ENCODE measurements at places on chromosomes 1 and 21.

- no peak for DNase-seq
Observed at GRCh38 chr1:45499415-45499769, 481 bp downstream of the CCDC163 start.

DNA sequence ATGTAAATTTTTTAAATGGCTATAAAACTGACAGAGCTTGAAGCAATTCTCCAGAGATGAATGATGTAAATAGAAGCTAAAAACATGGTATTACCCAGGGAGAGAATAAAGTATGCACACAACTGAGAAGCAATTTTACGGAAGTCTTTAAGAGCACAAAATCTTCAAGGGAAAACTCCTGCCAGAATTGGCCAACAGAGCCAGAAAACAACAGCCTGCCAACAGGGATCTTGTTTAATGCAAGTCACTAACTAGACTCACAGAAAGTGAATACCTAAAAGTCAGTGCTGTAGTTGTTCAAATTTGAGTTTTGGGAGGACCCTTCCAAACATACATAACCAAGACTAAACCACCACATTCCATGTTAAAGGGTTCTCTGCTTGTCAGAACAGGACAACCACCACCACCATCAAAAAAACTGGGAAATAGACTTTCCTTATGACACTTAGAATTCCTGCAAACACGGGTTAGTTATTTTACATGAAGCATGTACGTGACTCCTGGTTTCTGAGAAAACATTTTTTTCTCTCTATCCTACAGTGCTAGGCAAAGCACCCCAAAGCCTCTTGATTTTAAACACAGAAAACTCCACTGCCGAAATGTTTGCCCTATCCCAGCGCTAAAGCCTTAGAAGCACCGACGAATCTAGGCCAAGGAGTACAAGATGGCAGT lies 1.6 kb downstream of the EPS15 start:
- DNase-seq, result no peak

- DNase-seq, result peak; percentile 88
Observed at GRCh38 chr1:214551436-214552173, at the start of gene PTPN14. Gene PTPN14 (minus strand): TSS chr1:214551602. CDS start chr1:214464803, 86,799 bp downstream.

DNA sequence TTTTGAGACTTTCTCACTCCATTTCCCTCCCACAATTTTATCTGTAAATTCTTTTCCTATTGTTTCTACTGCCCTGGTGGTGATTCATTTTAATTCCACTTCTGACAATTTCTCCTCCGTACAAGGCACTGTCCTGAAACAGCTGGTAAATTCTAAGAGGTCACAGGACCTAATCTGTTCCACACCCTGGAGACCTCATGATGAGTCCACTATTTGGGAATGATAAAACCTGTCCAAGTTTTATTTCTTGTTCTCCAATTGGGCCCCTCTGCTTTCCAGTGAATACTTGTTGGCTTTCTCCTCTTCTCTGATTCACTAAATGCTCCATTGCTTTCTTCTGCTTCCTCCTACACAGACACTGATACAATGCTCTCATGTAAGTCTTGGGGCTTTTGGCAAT lies 343.1 kb upstream of the DUSP10 start:
- no peak for DNase-seq

DNA sequence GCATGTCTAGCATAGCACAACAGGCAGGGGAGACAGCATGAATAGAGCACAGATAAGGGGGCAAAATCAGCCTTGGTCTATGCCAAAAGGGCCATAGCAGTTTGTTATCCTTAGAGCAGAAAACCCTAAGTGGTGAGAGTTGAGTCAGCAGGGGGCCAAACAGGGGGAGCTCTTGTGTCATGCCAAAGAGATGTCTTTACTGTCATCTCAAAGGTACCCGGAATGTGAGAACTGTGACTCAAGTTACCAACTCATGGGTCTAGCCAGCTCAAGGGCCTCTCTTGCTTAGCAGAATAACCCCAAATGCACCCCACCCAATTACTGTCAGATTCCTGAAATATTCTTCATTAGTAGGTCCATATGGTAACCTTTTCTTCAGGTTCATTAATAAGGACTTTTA lies 45.9 kb upstream of the NRDC start:
- DNase-seq, result no peak

DNA sequence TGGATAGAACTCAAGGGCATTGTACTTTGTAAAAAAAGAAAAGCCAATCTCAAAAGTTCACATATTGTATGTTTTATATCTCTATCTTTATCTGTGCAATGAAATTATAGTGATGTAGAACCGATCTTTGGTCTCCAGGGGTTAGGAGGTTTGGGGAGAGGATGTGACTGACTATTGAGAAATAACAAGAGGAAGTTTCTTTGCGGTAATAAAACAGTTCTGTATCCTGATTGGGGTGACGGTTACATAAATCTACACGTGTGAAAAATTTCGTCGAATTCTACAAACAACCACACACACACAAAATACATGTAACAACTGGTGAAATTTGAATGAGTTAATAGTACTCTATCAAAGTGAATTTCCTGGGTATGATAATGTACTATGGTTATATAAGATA lies 10.6 kb upstream of the OR2T33 start:
- DNase-seq, result no peak

- no peak for DNase-seq
Observed at GRCh38 chr1:179816196-179816960, 61.2 kb downstream of the TOR1AIP2 start.

GRCh38 chr1:52795464-52795863 lies 47.1 kb upstream of the ZYG11A start:
- DNase-seq, result no peak

- no peak for DNase-seq
Observed at GRCh38 chr1:159786966-159787365, 6.2 kb downstream of the DUSP23 start.

DNA sequence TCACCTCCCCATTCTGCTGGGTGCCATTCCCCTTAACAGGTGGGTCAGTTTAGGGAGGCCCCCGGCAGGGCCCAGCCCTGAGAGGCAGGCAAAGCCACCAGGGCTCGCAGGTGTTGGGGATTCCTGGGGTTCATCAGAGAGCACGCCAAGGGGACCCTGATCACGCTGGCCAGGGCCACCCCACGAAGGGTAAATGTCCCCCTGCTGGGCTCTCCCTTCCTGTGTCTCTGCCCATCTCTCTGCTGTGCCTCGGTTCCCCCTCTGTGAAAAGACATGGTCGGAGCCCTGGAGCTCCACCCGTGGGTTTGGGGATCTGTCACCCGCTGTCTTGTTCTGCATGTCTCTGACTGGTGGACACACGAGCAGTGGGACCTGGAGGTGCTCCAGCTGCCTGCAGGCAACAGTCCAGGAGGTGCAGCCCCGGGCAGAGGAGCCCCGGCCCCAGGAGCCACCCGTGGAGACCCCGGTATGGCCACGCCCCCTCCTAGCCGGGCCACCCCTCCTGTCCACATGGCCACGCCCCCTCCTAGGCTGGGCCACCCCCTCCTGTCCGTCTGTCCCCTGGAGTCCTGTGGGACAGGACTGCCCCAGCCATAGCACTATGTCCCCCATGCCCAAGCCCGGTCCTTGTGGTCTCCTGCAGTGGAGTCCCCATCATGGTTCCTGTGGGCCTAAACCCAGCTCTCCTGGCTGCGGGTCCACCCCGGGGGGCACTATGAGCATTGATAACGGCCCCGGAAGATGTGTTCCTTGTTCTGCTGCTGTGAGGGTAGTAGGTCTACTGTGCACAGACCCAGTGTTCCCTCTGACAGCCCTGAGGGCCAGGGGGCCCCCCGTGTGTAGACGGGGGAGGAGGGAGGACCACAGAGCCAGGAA lies 6.5 kb downstream of the AIRE start:
- no peak for DNase-seq

DNA sequence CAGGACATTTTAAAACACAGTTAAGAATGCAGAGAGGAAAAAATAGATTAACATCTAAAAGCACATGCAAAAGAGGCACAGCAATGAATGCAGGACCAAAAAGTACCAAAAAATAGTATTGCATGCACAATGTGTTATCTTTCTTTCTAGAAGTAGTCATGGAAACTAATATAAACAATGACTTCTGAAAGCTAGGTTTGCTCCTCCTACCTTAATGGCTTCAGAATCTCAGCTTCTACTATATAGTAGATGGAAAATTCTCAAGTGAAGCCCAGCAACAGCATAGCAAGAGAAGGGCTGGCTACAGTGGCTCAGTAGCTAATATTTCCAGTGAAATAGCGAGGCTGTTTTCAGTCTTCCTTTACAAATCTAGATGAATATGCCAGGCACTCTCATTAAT lies 125.1 kb downstream of the CRB1 start:
- no peak for DNase-seq

DNA sequence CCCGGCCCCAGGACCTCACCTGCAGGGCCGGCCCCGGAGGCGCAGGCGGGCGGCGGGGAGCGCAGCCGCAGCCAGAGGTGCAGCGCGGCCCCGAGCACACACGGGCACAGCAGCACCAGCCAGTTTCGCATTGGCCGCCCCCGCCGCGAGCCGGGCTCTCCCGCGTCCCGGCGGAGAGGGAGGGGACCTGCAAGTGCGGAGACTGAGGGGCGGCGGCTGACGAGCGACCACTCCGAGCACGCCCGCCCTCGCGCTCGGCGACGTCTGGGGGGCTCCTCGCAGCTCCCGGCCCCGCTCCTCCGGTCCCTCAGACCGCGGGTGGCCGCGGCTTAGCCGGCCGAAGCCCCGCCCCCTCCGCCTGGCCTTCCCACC lies at the start of gene B3GALNT2:
B3GALNT2 (minus strand) TSS at position 331 of the 372 bp plus-strand sequence; CDS start at position 131, 200 bp downstream.
- no peak for DNase-seq

- DNase-seq, result no peak
Observed at GRCh38 chr21:14040386-14040785, 170.4 kb downstream of the LIPI start.

- DNase-seq, result peak; percentile 88
Observed at GRCh38 chr1:9294405-9294773, 1.7 kb downstream of the SPSB1 start.

- DNase-seq, result peak; percentile 18
Observed at GRCh38 chr1:88655685-88656299, 28.3 kb upstream of the PKN2 start.

- DNase-seq, result no peak
Observed at GRCh38 chr21:36247316-36248010, 72.5 kb upstream of the MORC3 start.

GRCh38 chr1:59128784-59129227 lies 168.1 kb upstream of the FGGY start:
- DNase-seq, result peak; percentile 91

DNA sequence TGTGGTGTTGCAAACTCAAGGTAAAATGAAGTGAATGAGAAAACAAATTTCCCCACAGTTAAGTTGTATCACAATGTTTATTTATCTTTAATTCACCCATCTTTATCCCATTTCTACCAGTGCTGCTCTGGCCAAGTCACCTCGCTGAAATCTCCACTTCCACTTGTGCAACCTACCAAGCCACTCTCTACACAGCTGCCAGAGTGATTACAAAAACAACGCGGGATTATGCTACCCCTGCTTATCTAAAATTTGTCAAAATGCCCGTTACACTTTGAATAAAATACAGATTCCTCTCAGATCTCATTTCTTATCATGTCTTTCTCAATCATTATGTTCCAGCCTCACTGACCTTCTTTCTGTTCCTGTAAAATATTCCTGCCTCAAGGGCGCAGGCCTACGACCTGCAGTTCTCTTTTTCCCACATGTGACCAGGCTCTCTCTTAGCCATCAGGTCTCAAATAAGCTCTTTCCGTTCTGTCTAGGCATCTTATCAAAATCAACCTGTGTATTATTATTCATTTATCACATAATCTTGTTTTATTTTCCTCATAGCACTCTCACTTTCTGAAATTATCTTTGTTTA lies 95.6 kb downstream of the NTMT2 start:
- no peak for DNase-seq

- peak; percentile 45 for DNase-seq
Observed at GRCh38 chr1:107990606-107991005, 25.6 kb upstream of the VAV3 start.

Data from kidney capillary endothelial cell (primary cell).